ENCODE measurements at places on chromosomes 5 and 9. TPM values are rescaled to one million over a fixed set of nuclear protein-coding genes. Genes with fewer than 3 reads are reported as not detected.

Gene LCN9
- not detected for total RNA-seq

Gene SNCB
- total RNA-seq: 0.09 TPM

Gene PSD2
- not detected for total RNA-seq

Gene GRIN1
- 0.09 TPM for total RNA-seq

Gene SVEP1
- total RNA-seq: 0.66 TPM

Gene NFIB
- 74.6 TPM for total RNA-seq

Gene OLFML2A
- total RNA-seq: 0.28 TPM

Gene ANKRD33B
- 3.4 TPM for total RNA-seq

Gene FST
- total RNA-seq: 17.3 TPM

Gene BTNL3
- not detected for total RNA-seq

Gene TGFBI
- 96.9 TPM for total RNA-seq

Gene PCDHGB6
- total RNA-seq: 1.7 TPM

Gene ARID3C
- 0.09 TPM for total RNA-seq

Gene SARDH
- 0.27 TPM for total RNA-seq

Gene QRFP
- total RNA-seq: not detected

Gene SLC34A3
- total RNA-seq: not detected

Gene LSM11
- total RNA-seq: 9.0 TPM

Gene C5orf47
- not detected for total RNA-seq

Gene TAF11L12
- total RNA-seq: not detected

Gene SGCD
- total RNA-seq: not detected

Gene STKLD1
- total RNA-seq: 0.47 TPM

Gene ADAMTS12
- 16.9 TPM for total RNA-seq

Gene ARL10
- total RNA-seq: 16.4 TPM

Gene SURF1
- total RNA-seq: 19.9 TPM

Gene GFI1B
- not detected for total RNA-seq

Gene FAM151B
- 2.7 TPM for total RNA-seq

Gene FSTL4
- not detected for total RNA-seq

Gene MYOZ3
- total RNA-seq: 0.94 TPM

Gene LCN1
- 0.66 TPM for total RNA-seq

Gene CNTFR
- total RNA-seq: not detected

Gene STK32A
- 0.38 TPM for total RNA-seq

Gene PCDHGA6
- total RNA-seq: 2.2 TPM

Gene ATP6V0E1
- total RNA-seq: 221 TPM

Gene PPIP5K2
- total RNA-seq: 32.6 TPM

Gene FTMT
- total RNA-seq: not detected

Gene ADAMTSL2
- 0.75 TPM for total RNA-seq

Gene SPATA31A6
- total RNA-seq: not detected

Gene BARHL1
- total RNA-seq: not detected

Gene SIT1
- total RNA-seq: not detected

Gene NPDC1
- 29.4 TPM for total RNA-seq

Gene MEIKIN
- total RNA-seq: not detected

Gene GLRA1
- total RNA-seq: not detected

Gene TSLP
- total RNA-seq: 0.09 TPM

Gene GIN1
- total RNA-seq: 4.2 TPM

Gene SURF2
- total RNA-seq: 19.7 TPM

Gene HBEGF
- total RNA-seq: 17.5 TPM

Gene KCTD16
- total RNA-seq: 0.27 TPM

Gene SLC36A3
- not detected for total RNA-seq

Gene MZB1
- total RNA-seq: 0.09 TPM

Gene SH3PXD2B
- total RNA-seq: 19.5 TPM

Gene CARTPT
- total RNA-seq: not detected
